Peyer's patch (tissue), 4 donors: ENCODE measurements at places on chromosomes 7 and 10. TPM values are rescaled to one million over a fixed set of nuclear protein-coding genes. Genes with fewer than 3 reads are reported as not detected.
A peak's percentile ranks its signal among the peaks of the same experiment; 100 is the strongest.

SFTPA2 gene
- not detected for total RNA-seq

DNA sequence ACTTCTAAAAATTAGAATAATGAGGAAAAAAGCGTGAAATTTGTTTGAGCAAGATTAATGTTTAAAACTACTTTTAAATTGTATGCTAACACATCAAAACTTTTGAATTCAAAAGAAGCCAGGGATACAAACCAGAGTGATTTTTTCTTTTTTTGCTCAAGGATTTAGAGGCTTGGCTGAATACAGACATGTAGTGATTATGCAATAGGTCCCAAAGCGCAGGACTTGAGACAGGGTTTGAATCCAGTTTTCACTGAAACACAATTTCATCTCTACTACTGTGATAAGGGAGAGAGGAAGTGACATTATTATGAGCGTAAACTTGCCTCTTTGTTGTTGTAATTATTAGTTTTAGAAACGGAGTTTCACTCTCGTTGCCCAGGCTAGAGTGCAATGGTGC, 207.3 kb downstream of the ZNF33B start:
- H3K36me3 ChIP-seq: no peaks in the 10 kb centered on the region
- DNase-seq: no peak
- H3K27ac ChIP-seq: no peak overlapping the region
- no peaks in the 10 kb centered on the region for H3K4me1 ChIP-seq
- no peaks in the 10 kb centered on the region for H3K27me3 ChIP-seq

DNA sequence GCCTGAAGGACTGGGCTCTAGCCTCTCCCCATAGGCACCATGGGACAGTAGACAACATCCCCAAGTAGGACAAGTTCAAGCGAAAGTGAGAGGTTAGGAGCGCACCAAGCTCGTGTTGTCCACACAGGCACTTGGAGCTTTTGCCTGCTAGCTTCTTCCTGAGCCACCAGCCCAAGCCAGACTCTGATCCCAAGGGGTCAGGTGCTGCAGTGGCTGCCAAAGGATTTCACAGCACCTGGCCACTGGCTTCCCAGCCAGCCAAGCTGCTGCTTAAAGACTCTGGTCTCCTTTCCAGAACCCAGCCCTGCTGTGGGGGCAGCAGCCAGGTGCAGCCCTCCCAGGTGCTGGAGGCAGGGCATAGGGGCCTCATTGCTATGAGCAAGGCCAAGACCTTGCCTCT, 33.0 kb upstream of the UNC5B start:
- no peaks in the 10 kb centered on the region for H3K4me1 ChIP-seq
- no peak for DNase-seq
- no peaks in the 10 kb centered on the region for H3K27me3 ChIP-seq

CLIP2 gene
- 212 TPM for total RNA-seq

OR9A2 gene
- not detected for total RNA-seq

DNA sequence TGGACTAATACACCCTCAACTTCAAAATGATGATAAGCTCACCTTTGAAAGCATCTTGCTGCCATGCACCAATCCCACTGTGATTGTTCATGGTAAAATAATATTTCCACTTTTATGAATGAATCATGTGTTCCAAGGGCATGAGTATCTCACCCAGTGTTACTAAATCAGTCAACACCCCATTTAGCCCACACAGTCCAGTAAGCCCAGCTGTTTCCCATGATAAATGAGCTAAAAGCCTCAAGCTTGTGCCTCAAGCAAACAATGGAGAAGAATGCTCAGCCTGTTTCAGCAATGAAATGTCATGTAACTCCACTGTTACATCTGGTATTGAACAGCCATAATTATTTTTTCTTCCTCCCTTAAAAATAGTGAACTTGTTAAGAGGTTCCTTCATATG, 442.5 kb downstream of the XPNPEP1 start:
- no peak overlapping the region for H3K27ac ChIP-seq
- no peaks in the 10 kb centered on the region for H3K4me1 ChIP-seq
- DNase-seq: no peak
- H3K4me3 ChIP-seq: no peak overlapping the region
- no peaks in the 10 kb centered on the region for H3K27me3 ChIP-seq
- no peaks in the 10 kb centered on the region for H3K36me3 ChIP-seq

GRCh38 chr7:100088621-100089457, at the start of gene COPS6:
Gene COPS6 (plus strand): TSS chr7:100088969. CDS start chr7:100088991, 22 bp downstream.
- H3K4me3 ChIP-seq: peak within 1 kb of the TSS; percentile 86
- no peaks in the 10 kb centered on the region for H3K27me3 ChIP-seq
- H3K4me1 ChIP-seq: peaks cover 19% of the 10 kb centered on the region
- peaks cover 36% of the 10 kb centered on the region for H3K36me3 ChIP-seq
- DNase-seq: peak; percentile 84

HOXA10 gene
- 28.4 TPM for total RNA-seq

GRCh38 chr10:86979296-86979818, 11.1 kb downstream of the ADIRF start:
- no peaks in the 10 kb centered on the region for H3K27me3 ChIP-seq
- no peaks in the 10 kb centered on the region for H3K36me3 ChIP-seq
- peaks cover 32% of the 10 kb centered on the region for H3K4me1 ChIP-seq
- H3K27ac ChIP-seq: peak overlapping the region; percentile 60
- no peak overlapping the region for H3K4me3 ChIP-seq

SOSTDC1 gene
- 5.8 TPM for total RNA-seq

DNA sequence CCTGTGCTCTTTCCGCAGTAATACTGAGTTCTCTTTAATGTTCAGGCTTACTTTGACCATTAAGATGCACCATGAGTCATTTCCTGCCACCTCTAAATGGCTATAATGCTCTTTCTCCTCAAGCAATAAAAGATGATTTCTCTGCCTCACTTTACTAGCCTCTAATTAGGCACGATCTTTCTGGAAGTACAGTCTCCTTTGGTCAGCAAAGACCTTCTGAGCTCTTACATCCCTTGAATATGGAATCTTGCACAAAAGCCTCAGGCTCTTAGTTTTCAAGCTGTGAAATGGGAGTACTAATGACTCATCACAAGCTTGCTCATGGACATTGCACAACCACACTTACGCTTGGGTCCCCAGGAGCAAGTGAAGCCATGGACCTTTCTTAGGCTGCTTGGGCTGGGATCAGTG, 85.9 kb downstream of the FRMD4A start:
- no peaks in the 10 kb centered on the region for H3K4me1 ChIP-seq
- no peaks in the 10 kb centered on the region for H3K36me3 ChIP-seq
- no peak overlapping the region for H3K4me3 ChIP-seq
- H3K27ac ChIP-seq: no peak overlapping the region

- no peak for DNase-seq
- no peak overlapping the region for H3K4me3 ChIP-seq
- H3K36me3 ChIP-seq: no peaks in the 10 kb centered on the region
- H3K27ac ChIP-seq: no peak overlapping the region
Measured at GRCh38 chr7:90834771-90835170, 238.7 kb downstream of the CDK14 start.

- no peak for DNase-seq
- H3K36me3 ChIP-seq: no peaks in the 10 kb centered on the region
- no peak overlapping the region for H3K27ac ChIP-seq
- H3K4me1 ChIP-seq: no peaks in the 10 kb centered on the region
Measured at GRCh38 chr10:78305311-78305710, 271.6 kb downstream of the RPS24 start.

DNA sequence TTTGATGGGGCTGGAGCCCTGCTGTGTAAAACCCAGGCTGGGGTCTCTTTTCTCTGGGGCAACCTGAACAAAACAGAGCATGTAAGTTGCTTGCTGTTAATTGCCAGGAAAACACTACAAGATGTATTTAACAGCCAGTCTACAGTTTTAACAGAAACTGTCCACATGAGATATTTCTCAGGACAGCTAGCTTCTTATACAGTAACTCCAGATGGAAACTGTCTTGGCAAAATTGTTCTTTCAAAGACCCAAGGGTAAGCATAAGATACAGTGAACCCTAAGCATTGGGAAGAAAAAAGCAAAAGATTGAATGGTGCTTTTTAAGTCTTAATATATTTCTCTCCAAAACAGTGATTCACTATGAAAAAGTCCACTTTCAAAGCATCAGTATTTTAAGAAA, 8.1 kb downstream of the FKBP14 start:
- no peak overlapping the region for H3K4me3 ChIP-seq
- H3K27me3 ChIP-seq: no peaks in the 10 kb centered on the region
- H3K4me1 ChIP-seq: no peaks in the 10 kb centered on the region
- no peak for DNase-seq

DNA sequence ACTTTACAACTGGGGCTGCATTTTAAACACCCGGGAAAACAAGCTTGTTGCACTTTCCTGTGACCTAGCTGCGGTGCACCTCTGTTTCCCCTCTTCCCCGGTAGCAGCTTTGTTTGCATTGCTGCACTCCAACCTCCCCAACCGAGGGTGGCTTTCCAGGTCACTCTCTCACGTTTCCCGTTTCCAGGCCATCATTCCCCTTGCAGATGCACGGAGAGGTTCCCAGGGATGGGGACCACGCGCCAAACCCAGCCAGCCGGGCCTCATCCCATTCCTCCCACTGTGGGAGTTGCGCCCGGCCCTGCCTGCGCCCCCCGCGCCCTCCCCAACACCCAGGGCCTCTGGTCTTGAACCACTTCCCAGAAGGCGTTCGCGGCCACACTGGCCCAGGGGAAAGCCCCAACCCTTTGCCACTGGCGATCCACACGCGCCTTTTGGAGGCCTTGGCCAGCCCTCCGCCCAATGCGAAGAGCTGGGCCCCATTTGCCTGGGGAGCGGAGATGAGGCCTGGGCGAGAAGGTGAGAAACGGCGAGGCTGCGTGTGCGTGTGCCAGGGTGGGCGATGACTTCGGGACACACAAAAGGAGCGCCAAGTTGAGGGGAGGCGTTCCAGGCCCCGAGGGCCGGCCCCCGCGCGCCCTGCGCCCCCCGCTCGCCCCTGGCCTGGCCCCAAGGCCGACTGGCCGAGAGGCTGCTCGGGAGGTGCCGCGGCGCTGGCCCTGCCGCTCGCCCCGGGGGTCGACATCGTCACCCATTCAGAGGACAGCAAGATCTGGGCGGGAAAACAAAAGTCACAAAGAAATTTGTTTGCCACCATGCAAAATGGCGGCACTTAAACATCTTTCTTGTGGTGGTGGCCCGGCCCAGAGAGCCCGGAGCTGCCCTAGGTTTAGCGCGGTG, 15.9 kb downstream of the SKIDA1 start:
- no peak overlapping the region for H3K4me3 ChIP-seq
- no peaks in the 10 kb centered on the region for H3K27me3 ChIP-seq
- H3K4me1 ChIP-seq: no peaks in the 10 kb centered on the region
- H3K36me3 ChIP-seq: no peaks in the 10 kb centered on the region

- H3K27ac ChIP-seq: no peak overlapping the region
- no peak for DNase-seq
- H3K36me3 ChIP-seq: no peaks in the 10 kb centered on the region
Measured at GRCh38 chr7:37117292-37117691, 331.4 kb downstream of the ELMO1 start.

- H3K36me3 ChIP-seq: no peaks in the 10 kb centered on the region
- no peaks in the 10 kb centered on the region for H3K27me3 ChIP-seq
- no peak overlapping the region for H3K4me3 ChIP-seq
- no peak overlapping the region for H3K27ac ChIP-seq
- H3K4me1 ChIP-seq: no peaks in the 10 kb centered on the region
Measured at GRCh38 chr7:37018954-37019353, 294.7 kb upstream of the AOAH start.

GRCh38 chr7:139691253-139691781, 86.5 kb downstream of the HIPK2 start:
- peaks cover 9% of the 10 kb centered on the region for H3K36me3 ChIP-seq
- peak; percentile 57 for DNase-seq
- H3K27me3 ChIP-seq: no peaks in the 10 kb centered on the region
- no peaks in the 10 kb centered on the region for H3K4me1 ChIP-seq
- H3K27ac ChIP-seq: peak overlapping the region; percentile 59

DNA sequence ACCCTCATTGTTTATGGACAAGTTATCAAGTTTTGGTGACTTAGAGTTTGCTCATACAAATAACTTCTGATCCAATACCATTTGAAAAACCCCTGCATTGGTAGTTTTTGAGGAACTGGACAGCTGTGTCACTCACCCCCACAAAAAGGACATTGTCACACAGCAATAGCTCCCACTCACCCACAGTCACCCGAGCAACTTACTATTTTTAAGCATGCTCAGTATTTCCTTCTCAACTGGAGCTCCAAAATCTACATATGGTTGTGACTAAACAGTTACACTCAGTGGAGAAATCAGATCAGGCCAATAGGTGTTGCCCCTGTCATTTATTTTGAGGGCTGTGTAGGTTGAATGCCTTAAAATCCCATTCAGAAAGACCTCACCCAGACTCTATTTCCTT, 165.2 kb upstream of the AUTS2 start:
- H3K36me3 ChIP-seq: no peaks in the 10 kb centered on the region
- H3K4me3 ChIP-seq: no peak overlapping the region
- no peaks in the 10 kb centered on the region for H3K4me1 ChIP-seq
- no peak for DNase-seq
- no peak overlapping the region for H3K27ac ChIP-seq

DNA sequence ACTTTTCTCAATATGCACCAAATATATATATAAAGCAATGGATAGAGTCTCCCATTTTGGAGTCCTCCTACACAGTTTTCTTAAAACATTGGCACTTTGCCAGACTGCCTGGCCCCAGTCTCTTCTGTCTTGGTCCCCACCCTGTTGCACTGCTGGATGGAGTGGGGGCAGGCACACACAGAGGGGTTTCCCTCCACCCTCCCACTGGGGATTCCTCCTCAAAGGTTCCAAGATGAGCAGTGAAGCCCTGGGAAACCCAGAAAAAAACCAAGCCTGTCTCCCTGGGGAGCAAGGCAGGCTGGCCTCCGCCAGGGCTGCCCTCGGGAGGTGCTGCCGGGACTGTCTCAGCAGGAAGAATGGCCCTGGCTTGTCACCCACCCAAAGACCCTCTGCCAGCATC, 68.0 kb downstream of the SH3PXD2A start:
- H3K4me1 ChIP-seq: no peaks in the 10 kb centered on the region
- no peak overlapping the region for H3K4me3 ChIP-seq
- no peaks in the 10 kb centered on the region for H3K27me3 ChIP-seq
- H3K36me3 ChIP-seq: no peaks in the 10 kb centered on the region
- no peak overlapping the region for H3K27ac ChIP-seq
- DNase-seq: no peak

GNG11 gene
- total RNA-seq: 2.9 TPM

GRCh38 chr7:105202616-105203015, 186.1 kb downstream of the SRPK2 start:
- DNase-seq: no peak
- no peak overlapping the region for H3K4me3 ChIP-seq
- H3K27me3 ChIP-seq: no peaks in the 10 kb centered on the region
- H3K27ac ChIP-seq: no peak overlapping the region
- H3K36me3 ChIP-seq: no peaks in the 10 kb centered on the region
- H3K4me1 ChIP-seq: no peaks in the 10 kb centered on the region

DNA sequence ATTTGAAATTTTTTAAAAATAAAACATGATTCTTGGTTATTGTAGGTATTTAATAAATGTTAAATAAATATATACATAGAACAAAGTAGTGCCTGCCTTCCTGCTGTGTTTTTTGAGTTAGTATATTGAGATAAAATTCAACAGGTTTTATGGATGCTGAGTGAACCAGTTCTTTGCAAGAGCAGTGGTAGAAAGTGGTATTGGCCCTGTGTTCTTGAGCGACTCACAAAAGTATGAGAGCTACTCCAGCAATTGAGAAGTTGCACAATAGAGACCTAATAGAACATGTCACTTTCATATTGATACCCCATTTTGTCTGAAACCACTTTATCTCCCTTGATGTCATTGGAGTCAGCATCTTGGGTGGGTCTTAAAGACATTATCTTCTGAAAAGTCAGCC, 32.6 kb upstream of the GJD4 start:
- no peaks in the 10 kb centered on the region for H3K27me3 ChIP-seq
- no peak overlapping the region for H3K27ac ChIP-seq
- DNase-seq: no peak
- no peak overlapping the region for H3K4me3 ChIP-seq
